Caudate nucleus (tissue), 63 donors: ENCODE measurements at places on chromosomes 12 and 14.

DNA sequence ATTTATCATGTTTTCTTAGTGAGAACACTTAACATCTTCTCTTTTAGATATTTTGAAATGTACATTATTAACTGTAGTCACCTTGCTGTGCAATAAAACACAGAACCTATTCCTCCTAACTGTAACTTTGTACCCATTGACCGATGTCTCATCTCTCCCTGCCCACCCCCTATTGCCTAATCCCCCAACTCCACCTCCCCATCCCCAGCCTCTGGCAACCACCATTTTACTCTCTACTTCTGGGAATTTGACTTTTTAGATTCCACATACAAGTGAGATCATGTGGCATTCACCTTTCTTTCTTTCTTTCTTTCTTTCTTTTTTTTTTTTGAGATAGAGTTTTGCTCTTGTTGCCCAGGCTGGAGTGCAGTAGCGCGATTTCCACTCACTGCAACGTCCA lies 4.4 kb upstream of the CCDC198 start:
- no peak for DNase-seq

DNA sequence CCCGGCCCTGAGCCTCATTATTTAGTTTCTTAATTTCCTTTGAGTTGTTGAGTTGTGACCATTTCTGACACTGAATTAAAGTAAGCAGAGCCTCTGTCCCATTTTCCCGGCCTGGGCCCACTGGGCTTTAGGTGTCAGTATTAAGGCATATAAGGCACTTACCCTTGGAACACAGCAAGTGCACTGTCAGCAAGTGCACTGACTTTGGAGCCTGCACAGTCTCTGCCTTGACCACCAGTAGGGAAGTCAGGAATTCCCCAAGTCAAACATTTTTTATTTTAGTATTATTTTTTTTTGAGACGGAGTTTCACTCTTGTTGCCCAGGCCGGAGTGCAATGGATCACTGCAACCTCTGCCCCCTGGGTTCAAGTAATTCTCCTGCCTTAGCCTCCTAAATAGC lies 56.6 kb downstream of the MAX start:
- no peak for DNase-seq

DNA sequence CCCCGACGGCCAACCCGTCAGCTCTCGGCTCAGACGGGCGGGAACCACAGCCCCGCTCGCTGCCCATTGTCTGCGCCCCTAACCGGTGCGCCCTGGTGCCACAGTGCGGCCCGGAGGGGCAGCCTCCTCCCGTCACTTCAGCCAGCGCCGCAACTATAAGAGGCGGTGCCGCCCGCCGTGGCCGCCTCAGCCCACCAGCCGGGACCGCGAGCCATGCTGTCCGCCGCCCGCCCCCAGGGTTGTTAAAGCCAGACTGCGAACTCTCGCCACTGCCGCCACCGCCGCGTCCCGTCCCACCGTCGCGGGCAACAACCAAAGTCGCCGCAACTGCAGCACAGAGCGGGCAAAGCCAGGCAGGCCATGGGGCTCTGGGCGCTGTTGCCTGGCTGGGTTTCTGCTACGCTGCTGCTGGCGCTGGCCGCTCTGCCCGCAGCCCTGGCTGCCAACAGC lies at the start of gene WNT1:
WNT1 (plus strand) TSS at position 32 of the 450 bp plus-strand sequence; CDS start at position 361, 329 bp downstream.
- no peak for DNase-seq

DNA sequence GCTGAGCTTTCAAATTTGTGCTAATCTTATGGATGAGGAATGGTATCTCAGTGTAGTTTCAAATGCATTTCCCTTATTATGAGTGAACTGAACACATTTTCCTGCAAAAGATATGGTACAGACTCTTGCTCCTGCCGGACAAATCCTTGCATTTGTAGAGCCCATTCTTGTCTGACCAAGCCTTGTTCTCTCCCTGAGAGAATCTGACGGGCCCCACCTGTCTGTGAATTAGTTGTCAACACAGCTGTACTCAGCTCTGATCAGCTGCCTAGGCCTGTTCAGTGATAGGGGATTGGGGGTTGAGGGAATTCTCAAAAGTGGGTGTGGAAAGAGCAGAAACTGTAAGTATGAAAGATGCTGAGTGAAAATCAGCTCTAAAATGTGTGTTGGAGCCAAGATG lies 42.8 kb upstream of the SCN8A start:
- DNase-seq: no peak

DNA sequence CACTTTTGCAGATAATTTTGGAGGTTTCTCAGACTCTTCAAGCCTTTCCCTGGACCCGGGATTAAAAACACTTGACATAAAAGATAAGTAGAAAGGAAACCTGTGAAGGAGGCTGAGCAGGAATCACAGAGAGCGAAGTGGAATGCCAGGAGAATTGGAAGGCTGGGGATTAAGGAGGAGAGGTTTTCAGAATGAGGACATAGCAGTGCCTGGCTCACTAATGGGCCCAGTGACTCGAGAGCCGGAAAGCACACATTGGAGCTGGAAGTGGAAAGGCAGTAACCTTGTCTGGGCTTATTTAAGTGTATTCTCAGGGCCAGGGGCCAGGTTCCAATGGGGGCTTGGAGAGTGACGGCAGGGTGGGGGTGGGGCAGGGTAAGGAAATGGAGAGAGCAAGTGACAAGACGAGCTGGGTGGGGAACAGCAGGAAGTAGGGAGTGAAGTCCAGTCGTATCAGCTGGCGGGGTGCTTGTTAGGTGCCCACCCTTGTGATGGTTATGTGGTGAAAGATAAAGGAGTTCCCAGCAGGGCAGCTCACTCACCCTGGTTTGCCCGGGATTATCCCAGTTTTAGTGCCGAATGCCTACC lies 13.1 kb downstream of the EVL start:
- DNase-seq: no peak

GRCh38 chr14:54646626-54647025 lies 79.7 kb downstream of the SAMD4A start:
- no peak for DNase-seq
